ENCODE measurements at places on chromosomes 2 and 18.

GRCh38 chr2:233817361-233817911 is 36.9 kb downstream of the HJURP start:
- DNase-seq, result no peak

- no peak for DNase-seq
These were observed 1071.7 kb downstream of the RPIA start for GRCh38 chr2:89763254-89763580.

DNA sequence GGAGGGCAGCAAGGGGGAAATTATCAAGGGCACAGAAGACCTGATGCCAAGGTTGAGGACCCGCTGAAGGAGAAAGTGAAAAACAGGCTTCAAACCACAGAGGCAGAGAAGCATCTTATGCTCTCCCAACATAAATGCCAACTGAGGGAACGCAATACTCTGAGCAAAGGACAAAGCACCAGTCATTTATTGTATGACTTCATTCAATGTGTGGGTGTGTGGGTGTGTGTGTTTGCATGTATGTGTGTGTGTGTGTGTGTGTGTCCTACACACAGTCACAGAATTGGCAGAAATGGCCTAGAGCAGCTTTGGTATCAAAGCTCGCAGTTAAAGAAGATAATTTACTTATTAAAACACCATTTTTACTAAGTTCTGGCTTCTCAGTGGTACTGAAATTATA is 51.4 kb downstream of the UXS1 start:
- no peak for DNase-seq

- DNase-seq, result no peak
These were observed 42.9 kb upstream of the CREG2 start for GRCh38 chr2:101430156-101430555.

GRCh38 chr2:186059096-186059495 is 320.5 kb downstream of the FSIP2 start:
- DNase-seq, result no peak
